Fibroblast of skin of scalp (primary cell): ENCODE measurements at places on chromosomes 3 and 15.

GRCh38 chr15:89116404-89116803 lies 28.1 kb downstream of the ABHD2 start:
- peak; percentile 18 for DNase-seq

GRCh38 chr3:53171827-53172505 lies 11.0 kb downstream of the PRKCD start:
- no peak for DNase-seq

DNA sequence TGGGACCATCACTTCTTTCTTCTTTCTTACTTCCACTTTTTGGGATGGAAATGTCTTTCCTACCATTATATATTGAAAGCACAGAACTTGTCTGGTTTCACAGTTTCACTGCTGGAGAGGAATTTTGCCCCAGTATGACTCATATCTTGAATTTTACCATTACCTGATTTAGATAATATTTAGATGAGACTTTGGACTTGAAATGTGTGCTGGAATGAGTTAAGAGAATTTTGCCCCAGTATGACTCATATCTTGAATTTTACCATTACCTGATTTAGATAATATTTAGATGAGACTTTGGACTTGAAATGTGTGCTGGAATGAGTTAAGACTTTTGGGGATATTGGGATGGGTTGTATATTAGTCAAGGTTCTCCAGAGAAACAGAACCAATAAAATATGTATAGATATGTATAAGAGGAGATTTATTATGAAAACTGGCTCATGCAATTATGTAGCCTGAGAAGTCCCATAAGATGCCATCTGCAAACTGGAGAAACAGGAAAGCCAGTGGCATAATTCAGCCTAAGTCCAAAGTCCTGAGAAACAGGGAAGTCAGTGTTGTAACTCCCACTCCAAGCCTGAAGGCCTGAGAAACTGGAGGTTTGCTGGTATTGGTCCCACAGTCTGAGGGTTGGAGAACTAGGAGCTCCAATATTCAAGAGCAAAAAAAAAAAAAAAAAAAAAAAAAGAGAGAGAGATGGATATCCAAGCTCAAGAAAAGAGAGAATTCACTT lies 1029.2 kb downstream of the EPHA3 start:
- no peak for DNase-seq

DNA sequence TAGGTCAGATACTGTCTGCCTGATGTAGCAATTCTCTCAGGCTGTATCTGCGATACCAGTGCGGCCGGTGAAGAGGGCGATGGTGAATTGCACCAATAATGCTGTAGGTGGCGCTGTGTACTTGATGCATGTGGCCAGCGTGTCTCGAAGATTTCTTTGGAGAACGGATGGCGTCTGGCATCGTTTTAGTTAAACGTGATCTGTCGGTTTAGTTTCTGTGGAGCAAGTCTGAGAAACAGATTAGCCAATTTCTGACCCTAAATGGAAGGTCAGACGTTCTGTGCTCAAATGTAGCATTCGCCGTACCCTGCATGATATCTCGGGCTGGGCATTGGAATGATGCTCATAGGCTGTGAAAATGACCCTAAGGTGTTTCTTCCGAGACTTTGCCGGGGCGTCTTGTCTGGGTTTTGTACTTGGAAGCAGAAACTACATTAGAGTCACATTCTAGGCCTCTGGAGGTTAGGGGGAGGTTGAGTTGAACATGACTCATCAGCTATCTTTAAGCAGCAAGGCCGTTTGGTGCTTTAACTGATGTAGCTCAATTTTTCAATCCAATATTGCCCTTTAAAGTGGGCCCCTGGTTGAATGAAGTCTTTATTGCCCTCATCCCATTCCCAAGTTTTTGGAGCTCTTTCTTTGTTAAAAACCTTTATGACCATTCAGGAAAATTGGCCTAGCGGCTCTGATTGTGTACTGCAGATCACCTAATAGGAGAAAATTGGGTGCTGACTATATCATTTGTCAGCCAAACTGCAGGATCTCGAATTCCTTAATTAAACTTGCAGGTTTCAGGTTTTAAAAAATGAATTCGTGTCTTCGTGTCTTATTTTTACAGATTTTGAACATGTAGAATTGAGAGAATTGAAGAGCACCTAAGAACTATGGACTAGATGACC lies 80.0 kb downstream of the SQOR start:
- peak; percentile 64 for DNase-seq

DNA sequence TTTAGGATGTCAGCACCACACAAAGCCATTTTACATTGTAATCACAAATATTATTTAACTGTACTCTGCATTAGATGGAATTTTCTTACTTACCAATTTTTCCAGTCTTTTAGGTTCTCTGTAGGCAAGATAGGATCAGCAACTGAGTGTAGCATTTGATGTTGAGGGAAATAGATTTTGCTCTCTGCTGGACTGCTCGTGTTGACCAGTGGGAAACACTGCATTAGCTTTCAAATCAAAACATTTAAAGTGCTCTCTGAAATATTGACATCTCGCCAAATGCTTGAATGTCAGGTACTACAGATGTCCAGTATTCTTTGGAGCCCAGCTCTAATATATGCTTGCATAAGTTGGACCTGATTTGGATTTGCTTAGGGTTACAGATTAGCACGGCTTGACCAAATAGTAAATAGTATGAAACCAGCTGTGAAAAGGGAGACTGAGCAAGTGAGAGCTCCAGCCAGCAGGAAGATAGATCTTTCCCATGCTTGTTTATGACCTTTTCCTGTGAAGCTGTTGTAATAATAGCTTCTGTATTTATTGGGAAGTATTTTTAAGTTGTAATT lies 29.5 kb downstream of the P2RY14 start:
- no peak for DNase-seq

- no peak for DNase-seq
These were observed 60.4 kb upstream of the PRSS50 start for GRCh38 chr3:46778101-46778500.

GRCh38 chr3:135982922-135983581 lies 17.5 kb downstream of the PPP2R3A start:
- peak; percentile 37 for DNase-seq

- DNase-seq = no peak
These were observed 79.4 kb downstream of the ZPLD1 start for GRCh38 chr3:102514241-102514640.

GRCh38 chr3:42718338-42718737 lies 15.7 kb upstream of the HHATL start:
- DNase-seq = no peak

DNA sequence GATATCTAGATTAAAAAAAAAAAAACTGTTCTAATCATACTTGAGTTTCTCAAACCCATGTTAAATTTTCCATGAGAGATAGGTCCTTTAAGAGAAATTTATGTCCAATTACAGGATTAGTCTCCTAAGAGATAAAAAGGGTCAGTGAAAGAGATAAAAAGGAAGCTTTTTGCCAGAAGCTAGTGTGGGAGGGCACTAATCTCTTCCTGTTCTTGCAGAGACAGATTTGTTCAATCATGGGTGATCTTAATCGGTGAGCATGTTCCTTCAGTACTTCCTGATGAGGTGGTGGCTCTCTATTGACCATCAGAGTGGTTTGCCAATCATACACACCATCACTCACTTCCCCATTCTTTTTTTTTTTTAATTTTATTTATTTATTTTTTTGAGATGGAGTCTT lies 16.9 kb upstream of the LPP start:
- DNase-seq = no peak

DNA sequence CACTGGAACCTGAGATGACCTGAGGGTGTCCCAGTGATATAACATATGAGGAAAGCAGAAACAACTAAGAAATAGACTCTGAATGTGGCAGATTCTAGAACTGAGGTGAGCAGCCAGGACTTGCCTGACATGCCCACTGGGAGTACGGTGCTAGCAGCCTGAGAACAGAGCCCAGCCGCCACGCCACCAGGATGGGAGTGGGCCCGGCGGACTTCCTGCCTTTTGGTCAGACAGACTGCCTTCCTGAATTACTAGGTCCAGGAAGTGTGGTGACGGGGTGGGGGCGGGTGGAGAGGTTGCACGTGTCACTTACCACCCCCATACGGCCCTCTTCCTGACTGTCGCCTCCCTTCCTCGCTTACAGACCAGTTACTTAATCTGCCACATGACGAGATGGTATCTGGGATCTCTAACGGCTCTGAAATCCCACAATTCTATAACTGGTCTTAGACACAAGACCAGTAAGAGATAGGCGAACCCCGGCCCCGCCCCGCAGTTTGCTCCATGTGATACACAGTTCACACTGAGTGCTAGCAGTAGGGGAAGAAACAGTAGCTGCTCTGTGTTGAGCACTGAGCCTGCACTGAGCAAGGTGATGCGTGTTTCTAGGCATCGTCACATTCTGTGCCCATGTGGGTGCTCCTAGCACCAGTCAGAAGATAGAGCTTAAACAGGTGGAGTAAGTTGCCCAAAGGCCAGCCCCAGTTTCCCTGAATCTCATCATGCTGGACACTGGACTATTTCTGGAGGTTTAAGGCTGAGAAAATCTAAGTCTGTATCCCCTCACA lies 95.7 kb downstream of the CPN2 start:
- DNase-seq = no peak

- DNase-seq = no peak
These were observed 1.1 kb downstream of the PLXND1 start for GRCh38 chr3:129605203-129605921.

GRCh38 chr3:108486941-108487340 lies 23.5 kb downstream of the MYH15 start:
- DNase-seq = peak; percentile 33

DNA sequence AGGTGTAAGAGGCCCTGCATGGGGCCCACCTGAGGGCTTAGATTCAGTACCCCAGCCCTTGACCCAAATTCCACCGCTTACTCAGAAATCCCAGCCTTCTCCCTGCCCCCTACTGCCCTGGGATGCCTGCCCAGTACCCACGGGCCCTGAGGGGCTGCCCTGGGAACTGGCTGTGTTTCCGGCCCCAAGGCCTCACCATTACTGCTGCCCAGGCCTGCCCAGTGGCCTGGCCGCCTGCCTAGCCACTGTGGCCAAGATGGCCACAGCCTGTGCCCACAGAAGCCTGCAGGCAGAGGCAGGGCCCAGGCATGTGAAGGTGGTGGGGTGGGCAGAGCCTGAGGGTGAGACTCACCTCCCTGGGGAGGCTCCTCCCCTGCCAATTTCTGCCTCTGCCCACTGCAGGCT lies 6.1 kb upstream of the PRKCD start:
- no peak for DNase-seq

GRCh38 chr15:23645371-23646164 lies 2.1 kb downstream of the MAGEL2 start:
- no peak for DNase-seq

GRCh38 chr15:75178171-75178937 lies 23.3 kb upstream of the C15orf39 start:
- no peak for DNase-seq

- DNase-seq = no peak
These were observed 45.3 kb upstream of the LHFPL4 start for GRCh38 chr3:9598783-9599387.

DNA sequence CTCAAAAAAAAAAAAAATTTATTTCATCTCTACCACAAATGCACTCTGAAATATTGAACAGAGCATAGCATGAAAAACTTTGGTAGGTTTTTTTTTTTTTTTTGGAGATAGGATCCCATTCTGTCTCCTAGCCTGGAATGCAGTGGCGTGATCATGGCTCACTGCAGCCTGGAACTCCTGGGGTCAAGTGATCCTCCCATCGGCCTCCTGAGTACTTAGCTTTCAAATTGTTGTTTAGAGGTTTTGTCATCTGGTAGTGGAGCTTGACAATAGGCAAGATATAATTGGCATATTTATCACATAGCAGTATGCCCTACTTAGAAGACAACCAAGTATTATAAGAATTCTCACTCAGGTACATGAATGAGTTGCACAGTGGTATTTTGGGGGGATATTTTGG lies 234.2 kb upstream of the ST8SIA2 start:
- DNase-seq = no peak

GRCh38 chr3:197333901-197334639 lies 35.7 kb upstream of the DLG1 start:
- no peak for DNase-seq

GRCh38 chr3:118425272-118425837 lies 609.3 kb downstream of the IGSF11 start:
- no peak for DNase-seq

- DNase-seq = no peak
These were observed 10.9 kb upstream of the PIGZ start for GRCh38 chr3:196979545-196979944.

DNA sequence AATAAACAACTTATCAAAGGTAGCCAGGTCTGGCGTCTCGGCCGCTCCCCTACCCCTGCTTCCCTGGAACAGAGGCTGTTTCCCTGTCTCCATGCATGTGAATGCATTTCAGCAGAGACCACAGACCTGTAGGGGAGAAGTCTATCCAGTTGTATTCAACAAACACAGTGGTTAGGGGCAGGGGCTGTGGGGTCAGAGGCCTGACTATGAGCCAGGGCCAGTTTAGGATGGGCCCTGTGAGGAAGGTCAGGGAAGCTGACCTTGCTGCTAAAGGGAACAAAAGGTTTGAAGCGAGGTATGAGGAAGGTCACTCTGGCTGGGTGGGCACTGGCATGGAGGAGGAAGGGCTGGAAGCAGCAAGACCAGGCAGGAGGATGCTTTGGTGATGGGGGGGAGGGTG lies 184.6 kb downstream of the XXYLT1 start:
- no peak for DNase-seq

- DNase-seq = no peak
These were observed 758.4 kb downstream of the NSUN3 start for GRCh38 chr3:94821241-94821640.

DNA sequence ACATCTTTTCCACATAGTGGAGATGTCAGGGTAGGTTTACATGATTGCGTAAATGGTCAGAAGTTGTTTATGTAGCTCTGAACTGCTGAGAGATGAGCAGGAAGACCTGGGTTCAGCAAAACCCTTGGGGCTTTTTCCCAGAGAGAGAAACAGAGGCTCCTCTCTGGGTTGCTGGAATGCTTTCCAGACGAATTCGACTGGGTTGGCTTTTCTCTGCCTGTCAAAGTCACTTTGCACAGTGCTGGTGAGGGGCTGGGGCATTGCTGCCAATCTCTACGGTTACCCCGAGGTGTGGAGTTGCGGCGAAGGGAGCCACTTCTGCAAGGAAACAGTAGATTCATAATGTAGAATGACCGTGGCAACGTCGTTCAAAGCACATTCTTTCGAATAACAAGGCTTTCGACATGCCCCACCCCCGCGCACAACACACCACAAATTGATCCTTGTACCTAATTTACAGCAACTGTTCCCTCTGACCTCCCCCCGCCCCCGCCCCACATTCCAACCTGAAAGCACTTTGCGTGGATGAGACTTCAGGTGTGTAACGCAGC lies 950 bp upstream of the CNTN4 start:
- peak; percentile 22 for DNase-seq
